ENCODE measurements at places on chromosomes 7 and 10.

DNA sequence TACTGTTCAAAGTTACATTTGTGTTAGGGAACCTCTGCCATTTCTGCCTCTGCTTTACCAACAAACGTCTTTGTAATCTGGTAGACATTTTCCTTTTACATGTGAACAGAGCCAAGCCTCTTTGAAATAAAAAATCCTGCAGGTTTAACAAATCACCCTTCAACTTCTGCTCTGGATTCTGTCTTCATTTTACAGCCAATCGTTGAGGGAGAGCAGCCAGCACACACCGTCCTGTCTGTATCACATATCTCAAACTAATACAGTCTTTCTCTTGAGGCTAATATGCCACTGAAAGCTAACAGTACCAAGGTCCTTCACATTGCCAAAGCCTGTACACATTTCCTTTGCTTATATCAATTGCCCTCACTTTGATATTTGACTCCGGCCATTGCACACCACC, 468.6 kb upstream of the TEX47 start:
- no peak for DNase-seq

GRCh38 chr7:21722371-21722770, 179.5 kb downstream of the DNAH11 start:
- no peak for DNase-seq

GRCh38 chr10:10777279-10777678, 240.4 kb upstream of the CELF2 start:
- DNase-seq: no peak

DNA sequence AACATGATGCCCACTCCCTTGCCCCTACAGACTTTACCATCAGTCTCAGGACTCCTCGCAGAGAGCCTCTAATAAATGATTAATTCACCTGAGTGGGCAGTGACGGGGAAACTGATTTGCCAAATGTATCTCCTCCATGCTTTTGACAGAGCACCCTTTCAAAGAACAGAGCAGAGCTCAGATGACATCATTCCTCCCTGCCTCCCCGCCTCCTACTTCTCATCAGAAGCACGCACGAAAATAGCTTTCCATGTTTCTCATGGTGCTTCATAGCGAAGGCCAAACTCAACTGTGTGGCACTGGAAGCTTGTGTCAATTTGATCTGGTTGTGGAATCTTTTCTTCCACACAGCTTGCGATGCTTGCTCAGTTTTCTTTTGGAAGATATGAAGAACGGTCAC, 442.5 kb downstream of the RPS24 start:
- no peak for DNase-seq

DNA sequence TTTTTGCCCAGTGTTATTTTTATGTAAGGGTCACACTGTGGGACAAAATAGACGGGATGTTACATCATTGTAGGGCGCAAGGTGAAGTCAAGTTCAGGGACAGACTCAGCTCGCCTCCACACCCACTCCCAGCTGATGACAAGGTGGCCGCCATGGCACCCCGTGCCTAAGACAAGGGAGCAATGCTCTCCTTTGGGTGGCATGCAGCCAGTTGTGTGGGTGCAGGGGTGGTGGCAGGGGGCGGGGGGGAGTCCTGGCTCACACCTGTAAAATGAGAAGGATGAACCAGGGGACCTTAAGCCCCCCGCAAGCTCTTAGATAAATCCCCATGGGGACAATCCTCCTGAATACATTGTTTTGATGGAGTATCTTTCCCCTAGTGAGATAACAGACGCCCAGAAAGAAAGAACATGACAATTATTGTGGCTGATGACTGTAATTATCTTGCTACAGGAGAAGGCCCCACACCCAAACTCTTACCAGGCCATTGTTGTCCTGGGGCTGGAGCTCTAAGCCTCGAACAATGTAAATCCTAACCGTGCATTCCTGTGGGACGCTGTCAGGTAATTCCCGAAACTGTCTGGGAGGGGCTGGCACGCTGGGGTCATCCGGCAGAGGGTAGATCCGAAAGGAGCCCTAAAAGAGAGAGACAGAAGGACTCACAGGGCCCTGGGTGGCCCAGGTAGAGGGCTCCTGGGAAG, 148.7 kb downstream of the MYOF start:
- DNase-seq: no peak

- DNase-seq: no peak
Measured at GRCh38 chr10:48404646-48405045, 98.2 kb downstream of the MAPK8 start.

DNA sequence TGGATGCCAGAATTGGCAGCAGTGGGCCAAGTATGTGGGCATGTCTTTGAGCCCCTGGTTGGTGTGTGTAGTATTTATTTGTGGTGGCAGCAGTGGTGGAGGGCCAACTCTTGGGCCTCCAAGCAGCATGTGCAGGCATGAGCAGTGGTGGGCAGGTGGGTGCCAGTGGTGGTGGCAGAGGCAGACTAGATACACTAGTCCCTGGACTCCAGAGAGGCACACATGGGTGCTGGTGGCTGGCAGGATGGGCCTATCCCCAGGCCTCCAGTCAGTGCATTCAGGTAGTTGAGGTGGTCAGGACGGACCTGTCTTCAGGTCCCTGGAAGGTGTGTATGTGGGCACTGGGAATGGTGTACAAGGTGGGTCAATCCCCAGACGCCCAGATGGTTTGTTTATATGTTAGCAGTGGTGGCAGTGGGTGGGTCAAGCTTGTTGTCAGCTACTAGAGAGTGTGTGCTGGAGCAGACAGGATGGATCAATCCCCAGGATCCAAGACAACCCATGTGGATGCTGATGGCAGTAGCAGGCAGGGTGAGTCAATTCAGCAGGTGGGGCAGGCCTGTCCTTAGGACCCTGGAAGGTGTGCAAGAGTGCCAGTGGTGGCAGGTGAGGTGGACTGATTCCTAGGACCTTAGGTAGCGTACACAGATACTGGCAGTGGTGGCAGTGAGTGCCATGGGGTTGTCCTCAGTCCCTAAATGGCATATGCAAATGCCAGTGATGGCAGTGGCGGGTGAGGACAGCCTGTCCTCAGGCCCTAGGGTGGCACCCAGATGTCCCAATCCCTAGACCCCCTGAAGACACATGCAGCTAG, 294.3 kb downstream of the RPS24 start:
- peak; percentile 8 for DNase-seq

DNA sequence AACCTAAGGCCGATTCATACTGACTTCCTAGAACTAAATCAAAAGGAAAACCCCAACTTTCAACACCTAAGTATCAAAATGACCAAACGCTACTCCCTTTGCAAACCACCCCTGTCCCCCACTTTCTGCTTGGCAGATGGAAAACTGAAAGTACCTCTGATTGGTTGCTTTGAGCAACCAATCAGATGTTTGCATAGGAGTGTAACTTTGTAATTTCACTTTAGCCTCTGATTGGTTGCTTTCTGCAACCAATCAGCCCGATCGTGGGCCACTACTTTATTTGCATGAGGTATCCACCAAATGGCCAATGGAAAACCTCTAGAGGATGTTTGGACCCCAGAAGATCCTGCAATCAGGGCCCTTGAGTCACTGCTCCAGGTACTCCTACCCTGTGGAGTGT, 12.3 kb upstream of the SNX10 start:
- DNase-seq: no peak

DNA sequence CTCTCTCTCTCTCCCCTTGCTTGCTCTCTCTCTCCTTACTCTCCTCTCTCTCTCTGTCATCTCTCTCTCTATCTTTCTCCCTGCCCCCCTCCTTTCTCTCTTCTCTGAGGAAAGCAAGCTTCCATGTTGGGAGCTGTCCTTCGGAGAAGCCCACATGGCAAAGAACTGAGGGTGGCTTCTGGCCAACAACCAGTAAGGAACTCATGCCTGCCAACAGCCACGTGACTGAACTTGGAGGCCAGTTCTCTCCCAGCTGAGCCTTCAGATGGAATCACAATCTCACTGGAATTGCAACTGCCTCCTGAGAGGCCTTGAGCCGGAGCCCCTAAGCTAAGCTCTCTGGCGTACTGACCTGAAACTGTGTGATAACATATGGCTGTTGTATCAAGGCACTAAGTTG, 12.0 kb upstream of the DHTKD1 start:
- DNase-seq: no peak

DNA sequence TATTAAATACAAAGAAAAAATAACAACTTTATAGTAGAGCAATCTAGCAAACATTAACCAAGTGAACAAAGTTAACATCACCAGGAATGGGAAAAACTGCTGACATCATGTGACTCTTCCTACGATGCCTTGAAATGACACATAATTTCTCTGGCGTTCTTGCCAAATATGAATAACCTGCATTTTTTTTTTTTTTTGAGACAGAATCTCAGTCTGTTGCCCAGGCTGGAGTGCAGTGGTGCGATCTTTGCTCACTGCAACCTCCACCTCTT, 126.5 kb upstream of the VKORC1L1 start:
- DNase-seq: no peak

GRCh38 chr7:142795339-142795863, 24.6 kb downstream of the PRSS2 start:
- no peak for DNase-seq

- no peak for DNase-seq
Measured at GRCh38 chr7:6730343-6730633, 23.5 kb upstream of the ZNF12 start.

GRCh38 chr7:129615018-129615417, 3.5 kb downstream of the NRF1 start:
- no peak for DNase-seq

DNA sequence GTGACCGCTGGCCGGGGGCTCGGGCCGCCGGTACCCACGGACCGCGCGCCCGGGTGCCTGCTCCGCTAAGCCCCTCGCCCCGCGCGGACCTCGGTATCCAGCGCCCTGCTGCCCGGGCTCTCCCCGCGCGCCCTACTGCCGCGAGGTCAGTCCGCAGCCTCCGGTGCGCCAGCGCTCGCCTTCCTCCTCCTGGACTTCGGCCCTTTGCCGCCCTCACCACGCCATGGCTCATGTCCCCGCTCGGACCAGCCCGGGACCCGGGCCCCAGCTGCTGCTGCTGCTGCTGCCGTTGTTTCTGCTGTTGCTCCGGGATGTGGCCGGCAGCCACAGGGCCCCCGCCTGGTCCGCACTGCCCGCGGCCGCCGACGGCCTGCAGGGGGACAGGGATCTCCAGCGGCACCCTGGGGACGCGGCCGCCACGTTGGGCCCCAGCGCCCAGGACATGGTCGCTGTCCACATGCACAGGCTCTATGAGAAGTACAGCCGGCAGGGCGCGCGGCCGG, 483 bp downstream of the GDF10 start:
- no peak for DNase-seq

DNA sequence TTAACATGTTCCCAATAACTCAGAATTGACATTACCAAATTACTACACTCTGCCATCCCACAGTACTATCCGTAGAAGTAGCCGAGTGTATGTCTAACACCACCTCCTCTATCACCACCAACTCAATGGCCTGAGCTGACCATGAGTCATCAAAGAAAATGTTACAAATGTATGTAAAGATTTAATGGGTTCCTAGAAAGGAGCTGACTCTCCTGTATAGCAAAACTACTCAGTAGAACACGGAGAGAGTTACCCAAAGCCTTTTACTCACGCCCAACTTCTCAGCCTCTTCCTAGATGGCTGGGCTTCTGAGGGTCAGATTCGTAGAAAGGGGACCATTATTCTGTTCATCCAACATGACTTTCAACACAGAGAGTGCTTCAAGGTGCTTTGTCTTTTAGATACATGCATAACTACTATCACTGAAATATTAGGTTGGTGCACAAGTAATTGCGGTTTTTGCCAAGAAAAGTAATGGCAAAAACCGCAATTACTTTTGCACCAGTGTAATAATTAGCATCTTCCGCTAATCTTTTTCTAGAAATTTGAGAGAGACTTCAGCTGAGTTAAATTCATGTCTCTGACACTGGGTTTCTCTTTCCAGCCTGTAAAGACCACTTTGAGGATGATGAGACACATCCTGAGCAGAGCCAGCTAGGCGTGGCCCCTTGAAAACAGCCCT, 24.0 kb upstream of the NANOS1 start:
- no peak for DNase-seq

DNA sequence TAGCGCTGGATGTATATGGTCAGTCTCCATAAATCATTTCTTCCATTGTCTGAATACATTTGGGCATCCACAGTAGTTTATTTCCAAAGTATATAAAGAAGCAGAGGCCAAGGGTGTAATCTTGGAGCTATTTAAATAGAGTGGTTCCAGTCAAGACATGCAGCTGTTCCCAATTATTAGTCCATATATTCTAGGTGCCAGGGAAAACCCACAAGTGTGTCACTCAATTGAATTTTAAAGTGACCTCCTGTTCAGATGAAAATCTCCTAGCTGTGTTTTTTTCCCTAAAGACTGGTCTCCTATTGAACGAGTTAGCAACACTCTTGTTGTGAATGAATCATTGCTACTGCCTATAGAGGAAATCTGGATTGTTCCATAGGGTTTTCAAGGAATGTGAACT, 260.2 kb upstream of the BMPER start:
- no peak for DNase-seq

- DNase-seq: no peak
Measured at GRCh38 chr10:108358912-108359311, 1194.4 kb upstream of the SORCS1 start.

DNA sequence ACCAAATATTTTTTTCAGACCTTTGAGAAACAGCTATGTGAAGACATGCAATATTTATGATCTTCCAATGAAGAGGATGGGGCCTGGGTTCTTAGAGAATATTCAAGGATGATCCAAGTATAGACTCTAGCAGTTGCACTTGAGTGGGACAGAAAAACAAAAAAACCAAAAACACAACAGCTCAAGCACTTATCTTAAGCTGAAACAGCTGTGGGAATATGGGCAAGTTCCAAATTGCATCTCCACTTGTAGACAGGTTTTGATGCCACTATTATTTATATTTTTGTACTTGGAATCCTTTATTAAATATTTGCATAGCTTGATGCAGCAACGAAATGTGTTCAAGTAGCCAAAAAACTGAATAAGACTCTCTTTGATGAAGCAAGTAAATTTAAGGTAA, 2.2 kb upstream of the PDK4 start:
- DNase-seq: no peak

DNA sequence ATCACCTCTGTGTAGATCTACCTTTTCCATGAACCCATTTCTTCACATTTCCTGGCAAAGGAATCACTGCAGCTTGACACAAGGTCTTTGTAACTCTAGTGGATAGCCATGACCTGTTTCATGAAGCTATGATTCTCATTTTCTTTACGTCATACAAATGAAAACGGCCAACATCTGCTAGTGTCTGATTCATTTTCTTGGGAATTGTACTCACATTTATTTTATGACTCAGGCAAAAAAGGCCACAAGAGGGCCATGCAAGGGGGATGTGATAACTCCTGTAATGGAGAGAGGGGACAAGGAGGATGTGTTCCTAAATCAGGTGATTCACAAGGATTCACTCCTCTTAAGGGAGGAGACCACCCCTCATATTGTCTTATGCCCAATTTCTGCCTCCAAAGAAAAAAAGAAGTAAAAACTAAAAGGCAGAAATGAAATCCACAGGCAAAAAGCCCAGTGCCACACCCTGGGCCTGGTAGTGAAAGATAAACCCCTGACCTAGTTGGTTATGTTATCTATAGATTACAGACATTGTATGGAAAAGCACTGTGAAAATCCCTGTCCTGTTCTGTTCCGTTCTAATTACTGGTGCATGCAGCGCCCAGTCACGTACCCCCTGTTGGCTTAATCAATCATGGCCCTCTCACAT, 249.9 kb downstream of the IPMK start:
- DNase-seq: no peak

Data from mucosa of gallbladder (tissue), 1 donor.